ENCODE measurements at places on chromosomes 12 and 14.
A peak's percentile ranks its signal among the peaks of the same experiment; 100 is the strongest.

DNA sequence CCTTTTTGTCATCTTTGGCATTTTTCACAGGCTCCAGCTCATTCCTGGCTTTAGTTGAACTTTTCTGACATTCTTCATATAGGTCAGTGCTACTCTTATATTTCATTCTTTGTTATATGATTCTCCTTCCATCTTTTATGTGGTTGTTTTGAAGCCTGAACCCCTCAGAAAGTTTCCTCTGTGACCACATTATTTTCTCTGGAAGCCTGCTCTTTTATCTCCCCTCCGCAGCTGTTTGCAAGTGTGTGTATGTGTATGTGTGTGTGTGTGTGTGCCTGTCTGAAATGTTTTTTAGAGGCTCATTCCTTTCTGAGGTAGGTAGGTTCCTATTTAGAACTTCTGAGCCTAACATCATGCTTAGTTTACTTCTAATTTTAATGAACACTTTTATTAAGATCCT is 47.6 kb downstream of the ANO4 start:
- DNase-seq = no peak

- no peak for DNase-seq
Observed at GRCh38 chr12:76299536-76300296, 48.5 kb downstream of the BBS10 start.

DNA sequence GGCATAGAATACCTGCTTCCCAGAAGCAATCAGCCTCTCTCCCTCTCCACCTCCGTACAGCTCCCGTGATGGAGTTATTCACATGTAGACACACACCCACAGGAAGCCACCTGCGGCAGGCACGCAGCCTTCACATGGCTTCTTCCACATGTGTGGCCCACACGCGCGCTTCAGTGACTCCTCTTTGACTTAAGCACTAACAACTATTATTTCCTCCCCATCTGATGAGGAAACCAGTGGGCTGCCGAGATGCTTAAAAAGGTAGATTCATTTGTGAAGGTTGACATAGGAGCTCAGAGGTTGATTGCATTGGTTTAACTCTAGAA is 69.3 kb downstream of the PRMT8 start:
- no peak for DNase-seq

DNA sequence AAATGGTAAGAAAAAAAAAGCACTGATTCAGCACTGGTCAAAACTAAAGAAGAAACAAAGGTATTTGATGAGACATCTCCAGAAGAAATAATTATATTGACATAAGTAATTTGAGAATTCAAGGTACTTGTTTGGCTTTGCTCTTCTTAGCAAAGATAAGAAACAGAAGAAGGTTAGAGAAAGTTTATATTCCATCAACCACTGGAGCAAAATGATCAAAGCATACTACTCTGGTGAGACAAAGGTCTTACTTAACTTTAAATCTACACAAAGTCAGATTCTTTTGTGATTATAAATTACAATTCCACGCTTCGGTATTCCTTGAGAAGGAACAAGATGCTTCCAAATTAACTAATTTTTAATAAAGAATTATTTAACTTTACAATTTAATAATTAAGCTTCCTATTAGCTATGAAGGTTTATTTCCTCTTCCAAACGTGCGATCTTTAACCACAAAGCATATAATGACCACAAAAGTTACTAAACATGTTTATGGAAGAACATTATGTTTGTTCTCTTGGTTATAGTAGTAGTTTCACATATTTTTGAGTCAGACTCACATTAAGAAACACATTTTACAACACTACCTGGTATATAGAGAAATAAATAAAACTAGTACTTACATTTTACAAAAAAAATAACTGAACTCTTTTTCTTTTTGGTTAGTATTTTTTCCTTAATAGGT is 53.4 kb downstream of the METTL25 start:
- no peak for DNase-seq

DNA sequence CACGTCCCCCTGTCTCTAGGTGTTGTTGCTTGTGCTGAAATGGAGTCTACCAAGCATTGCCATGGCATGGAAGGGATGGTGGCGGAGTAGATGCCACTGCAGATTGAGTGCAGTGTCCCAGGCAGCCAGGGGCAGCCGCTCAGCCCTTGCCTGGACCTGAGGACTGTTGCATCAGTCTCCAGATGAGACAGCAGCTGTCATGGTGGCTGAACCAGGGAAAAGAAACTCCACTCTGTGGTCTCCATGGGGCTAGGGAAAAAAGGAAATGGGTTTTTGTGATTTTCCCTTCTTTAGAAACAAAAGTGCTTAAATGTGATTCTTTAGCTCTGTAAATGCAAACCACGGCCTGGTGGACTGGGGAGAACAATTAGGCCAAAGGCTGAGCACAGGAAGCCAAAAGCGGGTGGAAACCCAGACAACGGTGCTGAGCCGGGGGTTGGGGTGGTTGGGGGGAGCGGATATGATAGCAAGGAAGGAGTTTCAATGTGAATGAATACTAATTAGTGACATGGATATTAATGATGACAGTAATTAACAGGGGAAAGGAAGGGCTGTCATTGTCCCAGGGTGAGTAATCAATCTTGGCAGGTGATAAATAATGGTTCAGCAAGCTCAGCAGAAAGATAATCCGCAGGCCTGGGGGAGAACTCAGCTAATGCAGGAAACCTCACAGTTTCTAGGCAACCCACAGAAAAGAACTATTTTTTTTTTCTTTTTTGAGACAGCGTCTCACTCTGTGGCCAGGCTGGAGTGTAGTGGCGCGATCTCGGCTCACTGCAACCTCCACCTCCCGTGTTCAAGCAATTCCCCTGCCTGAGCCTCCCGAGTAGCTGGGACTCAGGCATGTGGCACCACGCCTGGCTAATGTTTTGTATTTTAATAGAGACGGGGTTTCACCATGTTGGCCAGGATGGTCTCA is 442.6 kb downstream of the DPF3 start:
- DNase-seq = peak; percentile 24

GRCh38 chr12:70399311-70399710 is 33.2 kb downstream of the KCNMB4 start:
- no peak for DNase-seq

DNA sequence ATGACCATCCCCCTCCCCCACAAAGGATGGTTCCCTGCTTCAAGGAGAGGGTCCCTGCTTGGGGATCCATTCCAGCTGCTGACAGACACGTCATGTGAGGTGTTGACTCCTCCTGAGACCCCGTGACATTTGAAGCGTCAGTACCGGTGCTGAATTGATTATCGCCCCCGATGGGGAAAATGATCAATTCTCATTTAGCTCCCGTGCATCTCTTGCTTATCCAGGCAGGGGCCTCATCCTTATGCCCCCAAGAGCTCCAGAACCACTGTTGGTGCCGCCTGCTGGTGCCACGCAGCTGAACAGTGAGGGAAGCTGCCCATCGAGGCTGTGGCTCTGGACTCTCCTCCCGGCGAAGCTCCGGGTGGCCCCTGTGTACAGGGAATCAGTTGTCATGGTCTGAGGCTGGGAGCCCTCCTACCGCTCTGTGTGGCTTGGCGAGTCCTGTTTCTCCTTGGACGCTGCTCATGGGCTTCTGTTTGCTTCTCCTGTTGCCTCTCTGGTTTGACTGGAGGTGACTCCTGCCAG is 4.6 kb downstream of the KIF26A start:
- no peak for DNase-seq

- no peak for DNase-seq
Observed at GRCh38 chr14:32419429-32419828, 90.3 kb downstream of the AKAP6 start.

DNA sequence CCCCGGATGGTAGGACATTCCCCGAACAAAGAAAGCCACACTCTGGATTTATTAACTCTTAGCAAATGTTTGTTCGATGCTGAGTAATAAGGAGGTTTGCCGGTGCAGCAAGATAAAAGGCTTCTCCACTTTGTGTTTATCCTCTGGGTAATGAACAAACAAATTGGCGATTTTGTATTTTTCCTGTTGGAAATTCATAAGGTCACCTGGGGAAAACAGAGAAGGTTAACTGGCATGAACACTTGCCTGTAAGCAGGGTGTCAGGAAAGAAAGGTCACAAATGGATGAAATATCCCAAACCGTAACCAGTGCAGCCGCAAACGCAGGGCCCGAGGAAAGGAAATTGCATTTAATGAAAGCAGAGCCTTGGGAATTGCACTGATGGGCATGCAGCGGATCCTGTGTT is 132.8 kb downstream of the RMST start:
- no peak for DNase-seq

DNA sequence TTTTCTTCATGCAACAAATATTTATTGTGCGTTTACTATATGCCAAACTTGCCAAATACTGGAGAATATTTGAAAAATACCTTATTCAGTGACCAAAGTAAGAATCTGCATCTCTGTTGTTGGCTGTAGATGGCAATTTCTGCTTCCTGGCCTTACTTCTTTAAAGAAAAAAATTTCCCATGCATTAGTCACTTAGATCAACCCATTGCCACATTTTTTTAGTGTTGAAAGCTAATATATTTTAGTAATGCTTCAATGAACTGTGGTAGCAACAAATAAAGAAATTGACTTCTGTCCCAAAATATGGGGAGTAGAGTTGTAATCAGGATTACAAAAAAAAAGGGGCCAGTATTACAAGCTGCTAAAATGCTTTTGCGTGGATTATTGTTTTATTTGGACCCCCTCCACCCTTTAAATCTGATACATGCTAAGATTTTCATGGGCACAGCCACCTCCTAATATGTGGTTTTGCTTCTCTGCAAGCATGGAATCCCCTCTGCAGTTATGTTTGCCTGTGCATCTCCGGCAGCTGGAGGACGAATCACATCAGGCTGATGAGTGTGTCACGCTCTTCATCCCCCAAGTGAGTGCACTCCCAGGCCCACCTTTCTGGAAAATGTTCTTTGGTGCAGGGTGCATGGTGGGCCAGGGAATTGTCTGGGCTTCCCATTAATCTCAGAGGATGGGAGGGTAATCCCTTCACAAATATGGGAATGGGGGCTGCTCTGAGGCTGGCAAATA is 38.1 kb upstream of the PTCSC3 start:
- DNase-seq = no peak

GRCh38 chr14:92759300-92759678 is 10.9 kb upstream of the LGMN start:
- DNase-seq = peak; percentile 25

DNA sequence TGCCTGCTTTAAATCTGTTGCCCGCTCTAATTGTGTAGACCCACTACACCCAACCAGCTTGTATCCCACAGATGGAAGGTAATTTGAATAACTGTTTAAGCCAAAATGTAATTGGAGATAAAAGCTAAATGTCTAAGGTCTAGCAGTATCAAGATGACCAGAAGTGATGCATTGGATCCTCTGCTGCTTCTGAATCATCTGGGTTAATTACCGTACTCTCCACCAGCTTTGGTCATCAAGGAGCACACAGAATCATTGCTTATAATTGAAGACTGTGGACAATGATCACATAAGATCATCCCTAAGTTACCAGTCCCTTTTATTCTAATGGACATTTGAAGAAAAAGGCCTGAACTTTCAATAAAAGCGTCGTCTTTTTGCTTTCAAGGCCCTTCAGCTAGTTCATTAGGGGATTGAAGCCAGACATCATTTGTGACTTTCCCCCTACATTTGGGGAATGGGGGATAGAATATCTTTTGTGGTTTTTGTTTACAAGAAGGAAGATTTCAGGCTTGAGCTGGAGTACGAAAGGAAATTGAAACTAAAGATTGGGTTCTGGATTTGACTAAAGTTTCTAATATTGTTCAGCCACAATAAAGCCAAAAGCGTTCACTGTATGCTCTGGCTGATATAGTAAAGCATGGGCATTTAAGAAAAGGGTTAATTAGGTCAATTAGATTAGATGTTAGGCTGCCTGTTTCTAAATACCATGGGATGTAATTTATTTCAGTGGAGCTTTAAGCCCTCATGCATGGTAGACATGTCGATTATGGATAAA is 123.2 kb downstream of the CHST11 start:
- DNase-seq = no peak

DNA sequence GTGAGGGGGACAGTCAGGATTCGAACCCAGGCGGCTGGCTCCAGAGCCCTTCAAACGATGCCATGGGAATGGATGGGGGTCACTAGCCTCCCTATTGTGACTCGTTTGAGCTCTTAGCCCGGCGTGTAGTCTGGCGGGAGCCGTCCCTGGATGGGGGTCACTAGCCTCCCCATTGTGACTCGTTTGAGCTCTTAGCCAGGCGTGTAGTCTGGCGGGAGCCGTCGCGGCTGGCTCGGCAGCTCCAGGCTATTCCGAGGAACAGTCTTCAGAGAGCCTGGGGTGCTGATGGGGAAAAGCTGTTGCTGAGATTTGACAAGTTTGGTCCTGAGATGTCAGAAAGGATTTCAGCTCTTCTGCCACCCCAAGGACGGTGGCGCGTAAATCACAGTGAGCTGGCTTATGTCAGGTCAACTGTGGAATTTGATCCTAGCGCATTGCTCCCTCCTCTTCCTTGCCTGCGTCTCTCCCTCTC is 58.3 kb downstream of the CALM1 start:
- DNase-seq = no peak

DNA sequence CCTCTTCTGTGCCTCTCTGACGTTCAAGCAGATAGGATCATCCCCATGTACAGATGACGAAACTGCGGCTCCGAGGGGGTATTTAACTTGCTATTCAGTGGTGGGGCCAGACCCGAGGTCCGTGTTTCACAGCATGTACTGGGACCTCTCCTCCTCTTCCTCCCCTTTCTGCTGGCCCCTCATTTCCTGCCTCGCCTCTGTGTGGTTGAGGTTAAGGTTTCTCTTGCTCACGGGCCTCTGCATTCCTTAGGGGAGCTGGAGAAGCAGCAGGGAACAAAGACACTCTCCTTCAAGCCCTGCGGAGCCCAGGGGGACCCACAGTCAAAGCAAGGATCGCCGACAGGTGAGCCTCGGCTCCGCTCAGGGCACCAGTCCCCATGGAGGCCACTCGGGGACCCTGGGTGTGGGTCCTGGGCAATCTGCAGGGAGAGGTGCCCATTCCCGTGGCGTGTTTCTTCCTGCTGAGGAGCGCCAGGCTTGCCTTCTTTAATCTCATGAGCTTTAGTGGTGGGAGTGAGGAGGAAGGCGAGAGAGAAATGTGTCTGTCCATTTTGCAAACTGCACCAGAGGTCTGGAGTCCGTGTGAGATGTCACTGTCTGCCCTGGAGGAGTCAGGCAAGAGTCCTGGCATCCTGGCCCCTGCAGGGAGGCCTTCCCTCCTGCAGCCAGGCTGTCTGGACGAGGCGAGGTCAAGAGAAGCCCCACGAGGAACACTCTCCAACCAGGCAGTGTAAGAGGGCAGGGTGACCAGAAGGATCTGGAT is 45.0 kb downstream of the SLC6A12 start:
- DNase-seq = no peak

DNA sequence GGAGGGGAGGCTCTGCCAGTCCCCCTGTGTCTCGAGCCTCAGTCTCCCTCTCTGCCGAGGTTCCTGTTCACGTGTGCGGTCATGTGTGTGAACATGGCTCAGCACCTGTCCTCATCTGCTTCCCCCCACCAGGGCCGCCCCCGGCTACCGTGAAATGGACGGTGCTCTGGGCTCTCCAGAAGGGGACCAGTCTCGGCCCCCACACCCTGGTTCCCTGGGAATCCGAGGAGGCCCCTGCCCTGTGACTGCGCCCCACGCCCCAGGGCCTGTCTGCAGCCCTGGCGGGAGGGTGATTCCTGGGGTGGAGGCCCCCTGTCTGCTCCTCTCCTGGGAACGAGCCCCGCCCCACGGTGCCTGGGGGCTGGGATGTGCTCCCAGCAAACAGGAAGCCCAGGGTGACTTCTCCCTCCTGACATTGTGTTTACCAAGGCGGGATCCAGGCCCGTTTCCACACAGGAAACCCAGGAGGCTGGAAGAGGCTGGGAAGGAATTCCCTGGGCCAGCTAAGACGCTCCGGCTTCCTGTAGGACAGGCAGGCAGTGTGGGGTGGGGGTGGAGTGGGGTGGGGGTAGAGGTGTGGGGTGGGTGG is 46.6 kb downstream of the KIF26A start:
- no peak for DNase-seq

GRCh38 chr12:58452546-58452945 is 467.8 kb downstream of the LRIG3 start:
- DNase-seq = no peak

Data from stimulated activated CD4-positive, alpha-beta T cell treated with anti-CD3 and anti-CD28 coated beads, Interleukin-1b, Interleukin-23, amount 100 ng/mL, for 48 hours (primary cell).